GM23248 (cell line): ENCODE measurements at places on chromosomes 4 and X.

- H3K27ac ChIP-seq, result no peak overlapping the region
- DNase-seq, result no peak
- H3K4me3 ChIP-seq, result no peak overlapping the region
Observed at GRCh38 chr4:78669453-78669852, 106.7 kb upstream of the BMP2K start.

- peak; percentile 1 for DNase-seq
- H3K4me1 ChIP-seq, result no peaks in the 10 kb centered on the region
- no peaks in the 10 kb centered on the region for H3K36me3 ChIP-seq
- no peak overlapping the region for H3K27ac ChIP-seq
- H3K27me3 ChIP-seq, result no peaks in the 10 kb centered on the region
- no peak overlapping the region for H3K4me3 ChIP-seq
Observed at GRCh38 chrX:94057385-94057784, 383.4 kb downstream of the FAM133A start.

DNA sequence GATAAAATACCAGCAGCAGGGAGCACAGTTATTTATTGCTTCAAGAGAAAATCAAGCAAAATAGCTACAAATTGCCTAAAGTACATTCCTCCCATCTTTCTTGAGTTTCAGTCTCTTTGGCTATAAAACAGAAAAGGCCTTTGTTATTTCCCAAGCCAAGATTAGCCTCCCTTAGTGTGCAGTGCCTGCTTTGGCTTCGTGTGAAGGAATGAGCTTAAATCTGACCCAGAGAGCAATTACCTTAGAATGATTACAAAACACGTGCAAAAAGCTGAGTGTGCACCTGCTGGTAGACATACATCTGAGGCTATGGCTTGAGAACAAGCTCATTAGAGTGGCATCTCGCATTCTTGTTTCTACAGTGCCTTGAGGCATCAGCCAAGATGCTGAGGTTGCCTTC, 250.8 kb downstream of the C4orf33 start:
- H3K4me1 ChIP-seq, result peaks cover 17% of the 10 kb centered on the region
- no peak overlapping the region for H3K27ac ChIP-seq
- H3K4me3 ChIP-seq, result no peak overlapping the region
- DNase-seq, result no peak
- H3K27me3 ChIP-seq, result peaks cover 21% of the 10 kb centered on the region

GRCh38 chrX:12115377-12115776, 22.9 kb upstream of the FRMPD4 start:
- H3K36me3 ChIP-seq, result no peaks in the 10 kb centered on the region
- H3K4me3 ChIP-seq, result no peak overlapping the region
- H3K27ac ChIP-seq, result no peak overlapping the region
- no peaks in the 10 kb centered on the region for H3K4me1 ChIP-seq
- no peak for DNase-seq
- H3K27me3 ChIP-seq, result no peaks in the 10 kb centered on the region

DNA sequence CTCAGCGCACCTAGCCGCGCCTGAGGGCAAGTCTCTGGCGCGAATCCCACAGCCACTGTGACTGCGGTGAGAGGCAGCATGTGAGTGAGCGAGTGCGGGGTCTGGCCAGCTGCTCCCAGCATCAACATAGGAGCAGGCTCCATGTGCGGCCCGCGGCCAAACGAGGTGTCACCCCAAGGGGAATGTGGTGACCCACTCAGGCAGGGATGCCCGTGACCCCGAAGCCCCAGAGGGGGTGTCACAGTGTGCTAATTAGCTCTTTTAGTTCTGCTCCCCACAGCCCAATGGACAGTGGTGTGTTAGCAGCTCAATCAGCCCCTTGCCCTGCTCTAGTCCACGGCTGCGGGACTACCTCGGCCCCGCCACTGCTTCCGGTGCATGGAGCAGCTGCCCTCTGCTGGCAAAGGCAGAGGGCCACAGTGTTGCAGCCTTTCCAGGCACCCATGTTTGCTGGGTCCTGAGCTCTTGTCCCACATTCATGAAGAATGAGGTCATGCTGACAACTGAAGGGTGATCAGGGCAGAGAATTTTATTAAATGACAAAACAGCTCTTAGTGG, 61.4 kb downstream of the AGA start:
- no peak for DNase-seq
- no peak overlapping the region for H3K4me3 ChIP-seq
- no peak overlapping the region for H3K27ac ChIP-seq

GRCh38 chrX:129876771-129877305, 29.1 kb upstream of the UTP14A start:
- H3K36me3 ChIP-seq, result no peaks in the 10 kb centered on the region
- DNase-seq, result peak; percentile 55
- H3K27me3 ChIP-seq, result no peaks in the 10 kb centered on the region
- no peak overlapping the region for H3K27ac ChIP-seq

DNA sequence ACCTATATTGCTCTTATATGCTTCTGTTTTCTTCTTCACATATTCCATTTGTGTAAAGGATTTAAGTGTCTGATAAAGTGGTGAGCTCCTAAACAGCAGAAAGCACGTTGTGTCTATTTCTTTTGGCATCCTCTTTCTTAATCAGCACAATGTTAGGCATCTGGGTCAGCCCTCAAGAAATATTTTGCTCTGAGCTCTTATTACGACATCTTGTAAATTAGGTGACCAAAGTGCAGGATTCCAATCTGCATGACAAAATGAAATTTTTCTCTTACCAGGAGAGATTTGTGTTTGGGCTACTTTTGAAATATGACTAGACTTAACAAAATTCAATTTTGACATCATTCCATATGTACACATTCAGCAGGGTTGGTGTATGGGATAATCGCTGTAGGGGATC, 210.0 kb upstream of the IGFBP7 start:
- H3K27me3 ChIP-seq, result 0 out of 2 replicates have a peak, but pooled peaks cover 11% of the 10 kb centered on the region
- no peaks in the 10 kb centered on the region for H3K36me3 ChIP-seq
- peak; percentile 20 for DNase-seq
- H3K4me3 ChIP-seq, result no peak overlapping the region

- 0 out of 2 replicates have a peak, but pooled peaks cover 3% of the 10 kb centered on the region for H3K27me3 ChIP-seq
- no peaks in the 10 kb centered on the region for H3K36me3 ChIP-seq
- DNase-seq, result no peak
- H3K27ac ChIP-seq, result no peak overlapping the region
Observed at GRCh38 chr4:124152132-124152531, 560.4 kb downstream of the ANKRD50 start.

DNA sequence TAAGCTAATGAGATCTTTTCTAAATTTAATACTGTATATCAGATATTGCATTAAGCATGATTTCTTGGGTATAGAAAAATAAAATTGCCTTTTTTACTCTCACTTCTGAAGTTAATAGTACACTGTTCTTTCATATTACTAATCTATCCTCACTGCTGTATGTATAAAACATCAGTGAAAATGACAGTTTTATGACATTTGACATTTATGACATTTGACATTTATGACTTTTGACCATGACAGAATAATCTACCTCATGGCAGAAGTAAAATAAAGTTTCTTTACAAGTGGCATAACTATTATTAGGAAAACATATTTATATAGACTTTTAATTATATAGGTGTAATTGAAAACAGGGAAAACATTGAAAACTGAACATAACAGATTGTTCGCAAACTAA, 13.3 kb downstream of the GRID2 start:
- H3K27ac ChIP-seq, result no peak overlapping the region
- H3K36me3 ChIP-seq, result no peaks in the 10 kb centered on the region
- no peak for DNase-seq
- no peak overlapping the region for H3K4me3 ChIP-seq
- no peaks in the 10 kb centered on the region; the same call in 1 of the 2 replicates for H3K27me3 ChIP-seq

- H3K4me1 ChIP-seq, result no peaks in the 10 kb centered on the region
- no peak overlapping the region for H3K27ac ChIP-seq
- no peaks in the 10 kb centered on the region for H3K36me3 ChIP-seq
Observed at GRCh38 chr4:42646013-42646784, 10.7 kb downstream of the ATP8A1 start.

DNA sequence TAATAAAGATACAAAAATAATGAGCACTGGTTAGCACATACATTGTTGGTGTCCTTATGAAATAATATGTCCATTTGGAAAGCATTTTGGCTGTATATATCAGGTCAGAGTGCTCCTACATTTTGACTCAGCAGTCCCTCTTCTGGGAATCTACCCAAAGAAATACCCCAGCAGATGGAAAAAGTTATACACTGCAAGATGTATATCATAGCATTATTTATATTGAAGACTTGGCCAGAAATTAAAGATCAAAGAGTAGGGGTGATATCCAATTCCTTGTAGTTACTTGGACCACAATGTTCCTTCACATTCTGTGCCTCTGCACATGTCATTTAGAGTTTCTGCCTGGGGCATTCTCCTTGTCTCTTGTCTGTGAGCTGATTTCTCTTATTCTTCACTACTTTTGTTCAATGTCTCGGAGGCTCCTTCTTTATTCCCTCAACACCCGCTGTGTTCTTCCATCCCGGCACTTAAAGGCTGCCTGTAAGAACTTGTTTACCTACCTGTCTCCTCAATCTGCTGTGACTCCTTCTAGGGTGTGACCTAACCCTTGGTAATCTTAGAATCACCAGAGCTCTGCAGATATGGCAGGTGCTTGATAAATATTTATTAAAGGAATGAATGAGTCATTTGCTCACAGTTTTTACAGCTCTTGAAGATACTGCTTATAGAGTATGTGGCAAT, 3.1 kb upstream of the TSPAN5 start:
- no peak overlapping the region for H3K4me3 ChIP-seq
- H3K4me1 ChIP-seq, result peaks cover 21% of the 10 kb centered on the region
- DNase-seq, result no peak
- no peaks in the 10 kb centered on the region for H3K36me3 ChIP-seq
- H3K27me3 ChIP-seq, result no peaks in the 10 kb centered on the region
